ENCODE measurements at places on chromosomes 7 and 10.

DNA sequence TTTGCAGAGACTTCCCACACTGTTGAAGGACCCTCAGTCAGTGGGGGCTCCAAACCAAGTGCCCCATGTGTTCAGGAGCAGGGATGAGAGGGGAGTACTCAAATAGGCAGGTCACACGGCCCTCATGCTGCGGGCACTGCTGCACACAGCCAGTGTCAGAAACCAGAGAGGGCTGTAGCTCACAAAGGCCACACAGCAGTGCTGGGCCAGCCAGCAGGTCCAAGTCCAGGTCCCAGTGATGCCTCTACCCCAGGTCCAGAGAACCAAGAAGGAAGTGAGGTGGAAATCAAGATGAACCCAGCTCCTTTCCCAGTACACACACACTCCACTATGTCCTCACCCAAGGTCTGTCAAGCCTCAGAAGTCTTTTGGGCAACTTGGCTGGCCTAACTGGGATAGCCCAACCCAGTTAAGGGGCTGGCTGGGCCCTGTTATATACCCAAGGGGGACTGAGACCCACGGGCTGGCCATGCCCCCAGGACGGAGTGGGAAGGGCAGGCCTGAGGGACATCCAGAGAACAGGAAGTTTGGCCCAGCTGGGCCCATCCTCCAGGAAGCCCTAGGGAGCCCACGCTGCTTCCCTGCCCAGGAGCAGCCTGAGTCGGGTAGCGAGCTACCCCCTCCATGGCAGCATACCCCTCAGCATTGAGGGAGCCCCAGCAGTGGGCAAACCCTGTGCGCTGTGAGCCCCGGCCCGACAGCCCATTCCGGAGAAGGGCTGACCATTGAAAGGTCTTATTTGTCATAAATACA, 24.3 kb downstream of the GRID1 start:
- no peak for DNase-seq

GRCh38 chr7:2641406-2642393, 9.9 kb downstream of the TTYH3 start:
- peak; percentile 94 for DNase-seq

DNA sequence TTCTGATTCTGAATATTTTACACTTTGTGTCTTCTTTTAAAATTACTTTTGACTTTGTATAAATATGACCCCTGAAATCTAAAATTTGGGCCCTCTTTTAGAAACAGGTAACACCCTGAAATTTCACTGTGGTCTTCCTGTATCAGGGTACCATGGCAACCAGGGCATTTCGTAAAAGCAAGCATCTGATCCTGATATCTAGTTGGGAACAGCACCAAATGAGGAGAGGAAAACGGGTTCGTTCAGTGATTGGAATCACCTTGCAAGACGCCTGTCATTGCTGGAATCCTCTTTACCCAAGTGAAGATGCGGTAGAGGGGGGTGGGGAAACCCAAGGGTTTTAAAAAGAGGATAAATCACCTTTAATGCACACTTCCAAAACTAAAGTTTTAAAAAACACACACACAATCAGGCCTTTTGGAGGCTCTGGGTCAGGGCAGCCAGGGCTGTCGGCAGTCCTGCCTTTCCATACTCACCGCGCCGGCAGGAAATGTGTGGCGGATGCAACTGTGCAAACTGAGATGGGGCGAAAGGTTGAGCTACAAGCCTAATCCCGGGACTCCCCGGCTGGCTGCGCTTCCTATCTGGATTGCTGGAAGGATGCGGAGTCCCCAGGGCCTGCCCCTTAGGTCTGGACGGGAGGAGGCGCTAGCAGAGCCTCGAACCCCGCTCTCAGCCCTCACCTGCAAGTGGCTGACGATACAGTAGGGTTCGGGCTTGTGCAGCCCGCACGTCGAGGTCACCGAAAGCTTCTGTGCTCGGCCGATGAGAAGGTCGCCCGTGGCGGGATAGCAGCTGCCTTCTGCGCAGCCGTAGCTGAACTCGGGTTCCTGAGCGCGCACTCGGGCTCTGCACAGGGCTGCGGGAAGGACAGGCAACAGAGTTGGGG, 1.8 kb downstream of the LAMB1 start:
- DNase-seq, result peak; percentile 66

GRCh38 chr10:76150139-76150875, 718.9 kb downstream of the LRMDA start:
- DNase-seq, result peak; percentile 41

DNA sequence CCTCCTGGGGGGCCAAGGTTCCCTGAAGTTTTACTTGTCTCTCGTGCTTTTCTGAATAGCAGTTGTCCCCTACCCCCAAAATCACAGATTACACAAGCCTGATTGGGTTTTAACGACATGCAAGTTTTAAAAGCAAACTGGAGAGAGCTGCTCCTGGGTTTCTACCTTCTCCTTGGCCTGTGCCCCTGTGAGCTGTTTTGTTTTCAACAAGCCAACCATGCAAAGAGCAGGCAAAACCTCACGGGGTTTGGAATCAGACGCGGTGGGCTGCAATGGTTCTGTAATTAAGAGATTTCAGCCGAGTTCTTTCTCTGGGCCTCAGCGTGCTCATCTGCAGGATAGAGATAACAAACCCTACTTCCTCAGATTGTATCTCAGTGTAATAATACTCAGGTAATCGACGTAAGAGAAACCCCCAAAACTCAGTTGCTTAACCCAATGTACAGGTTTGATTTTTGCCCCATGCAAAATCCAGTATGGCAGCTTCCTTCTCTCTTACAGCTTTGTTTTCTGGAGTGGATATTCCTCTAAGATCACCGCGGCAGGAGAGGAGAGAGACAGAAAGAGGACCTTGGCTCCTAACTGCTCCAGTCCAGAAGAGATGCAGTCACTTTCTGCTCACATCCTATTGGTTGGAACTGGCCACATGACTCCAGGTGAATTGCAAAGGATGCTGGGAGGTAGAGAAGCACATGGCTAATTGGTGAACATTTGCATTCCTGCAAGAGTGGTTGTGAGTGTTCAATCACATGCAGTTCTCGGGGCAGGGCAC, 42.0 kb downstream of the MYL10 start:
- DNase-seq, result no peak

- DNase-seq, result peak; percentile 79
Measured at GRCh38 chr10:21831986-21832820, 171.3 kb downstream of the DNAJC1 start.

DNA sequence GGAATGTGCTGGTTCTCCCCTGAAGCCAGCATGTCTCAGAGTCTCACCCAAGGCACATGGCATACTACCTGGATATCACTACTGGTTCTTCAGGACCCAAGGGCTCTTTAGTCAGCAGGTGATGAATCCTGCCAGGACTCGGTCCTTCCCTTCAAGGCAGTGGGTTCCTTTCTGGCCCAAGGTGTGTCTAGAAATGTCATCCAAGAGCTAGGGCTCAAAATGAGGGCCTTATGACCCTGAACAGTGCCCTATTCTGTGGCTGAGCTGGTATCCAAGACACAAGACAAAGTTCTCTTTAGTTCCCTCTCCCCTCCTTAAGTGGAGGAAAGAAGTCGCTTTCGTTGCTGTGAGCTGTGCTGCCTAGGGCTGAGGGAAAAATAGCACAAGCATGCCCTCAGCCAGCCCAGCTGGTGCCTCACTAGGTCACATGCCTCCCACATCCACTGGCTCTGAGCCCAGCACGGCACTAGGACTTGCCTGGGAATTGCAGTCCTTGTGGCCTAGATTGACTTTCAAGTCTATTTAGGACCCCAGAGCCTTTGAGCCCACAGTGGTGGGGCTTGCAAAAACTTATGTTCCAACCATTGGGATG, 106.0 kb downstream of the BMS1 start:
- DNase-seq, result no peak

- DNase-seq, result no peak
Measured at GRCh38 chr7:25952261-25953057, 199.5 kb upstream of the NFE2L3 start.

DNA sequence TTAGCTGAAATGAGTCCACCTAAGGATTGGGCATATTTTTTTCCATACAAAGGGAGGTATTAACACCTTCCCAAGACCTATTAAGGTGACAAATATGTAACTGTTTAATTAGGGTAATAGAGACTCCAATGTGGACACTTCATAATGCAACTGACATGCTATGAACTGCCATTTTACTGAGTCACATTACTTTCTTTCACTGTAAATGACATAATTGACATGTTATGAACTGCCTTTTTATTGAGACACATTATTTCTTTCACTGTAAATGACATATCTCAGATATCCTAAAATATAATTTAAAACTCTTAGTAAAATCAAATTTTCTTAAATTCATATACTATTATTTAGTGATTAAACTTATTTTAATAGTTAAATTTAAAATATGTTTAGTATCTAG, 528.8 kb upstream of the PCDH15 start:
- no peak for DNase-seq

DNA sequence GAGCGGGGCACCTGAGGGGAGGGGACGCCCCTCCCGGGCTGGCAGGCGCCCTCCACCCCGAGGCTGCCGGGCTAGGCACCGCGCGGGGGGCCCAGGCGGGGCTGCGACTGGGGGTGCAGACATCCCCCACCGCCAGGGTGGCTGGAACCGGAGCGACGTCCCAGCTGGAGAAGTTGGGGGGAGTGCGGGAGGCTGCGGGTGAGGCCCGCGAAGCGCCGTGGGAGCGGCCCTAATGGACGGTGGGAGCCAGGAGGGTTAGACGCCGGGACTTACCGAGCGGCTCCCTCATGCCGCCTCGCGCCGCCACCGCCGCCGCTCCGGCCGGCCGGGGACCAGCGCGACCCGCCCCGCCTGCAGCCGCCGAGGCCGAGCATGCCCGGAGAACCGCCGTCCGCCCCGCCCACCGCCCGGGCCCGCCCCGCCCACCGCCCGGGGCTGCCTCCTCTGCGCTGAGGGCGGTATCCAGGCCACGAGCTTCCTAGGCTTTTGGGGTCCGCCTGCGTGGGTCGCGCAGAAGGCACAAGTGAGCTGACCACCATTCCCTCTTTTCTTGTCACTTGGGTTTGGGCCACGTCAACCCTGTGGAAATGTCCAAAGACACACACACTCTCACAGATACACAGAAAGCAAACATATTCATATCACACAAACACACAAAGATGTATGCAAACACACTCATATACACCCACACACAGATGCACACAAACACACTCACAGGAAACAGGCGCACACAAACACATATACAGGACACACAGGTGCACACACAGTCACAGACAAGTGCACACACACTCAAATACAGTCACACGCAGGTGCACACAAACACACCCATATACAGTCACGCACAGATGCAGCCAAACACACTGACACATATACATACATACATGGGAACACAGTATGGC, at the start of gene JCAD:
Gene JCAD (minus strand): TSS at position 378 of the 899 bp plus-strand sequence. CDS start 11,774 bp downstream, outside the sequence.
- peak; percentile 63 for DNase-seq

- peak; percentile 23 for DNase-seq
Measured at GRCh38 chr7:73520673-73521635, 1.1 kb downstream of the BAZ1B start.

DNA sequence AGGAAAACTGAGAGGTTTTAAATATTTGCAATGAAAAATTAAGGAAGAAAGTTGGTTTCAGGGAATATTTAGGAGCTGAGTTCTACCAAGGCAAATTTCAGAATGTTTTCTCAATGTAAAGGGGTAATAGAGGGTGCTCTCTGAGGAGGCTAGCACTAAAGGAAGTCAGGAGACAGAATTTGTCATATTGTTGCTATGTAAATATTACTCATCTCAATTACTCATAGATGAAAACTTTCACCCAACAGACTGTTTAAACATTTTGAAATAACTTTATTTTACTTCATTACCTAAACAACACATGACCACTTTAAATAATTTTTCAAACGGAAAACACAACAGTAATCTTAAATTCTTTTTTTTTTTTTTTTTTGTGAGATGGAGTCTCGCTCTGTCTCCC, 274.8 kb upstream of the NRG3 start:
- peak; percentile 68 for DNase-seq

DNA sequence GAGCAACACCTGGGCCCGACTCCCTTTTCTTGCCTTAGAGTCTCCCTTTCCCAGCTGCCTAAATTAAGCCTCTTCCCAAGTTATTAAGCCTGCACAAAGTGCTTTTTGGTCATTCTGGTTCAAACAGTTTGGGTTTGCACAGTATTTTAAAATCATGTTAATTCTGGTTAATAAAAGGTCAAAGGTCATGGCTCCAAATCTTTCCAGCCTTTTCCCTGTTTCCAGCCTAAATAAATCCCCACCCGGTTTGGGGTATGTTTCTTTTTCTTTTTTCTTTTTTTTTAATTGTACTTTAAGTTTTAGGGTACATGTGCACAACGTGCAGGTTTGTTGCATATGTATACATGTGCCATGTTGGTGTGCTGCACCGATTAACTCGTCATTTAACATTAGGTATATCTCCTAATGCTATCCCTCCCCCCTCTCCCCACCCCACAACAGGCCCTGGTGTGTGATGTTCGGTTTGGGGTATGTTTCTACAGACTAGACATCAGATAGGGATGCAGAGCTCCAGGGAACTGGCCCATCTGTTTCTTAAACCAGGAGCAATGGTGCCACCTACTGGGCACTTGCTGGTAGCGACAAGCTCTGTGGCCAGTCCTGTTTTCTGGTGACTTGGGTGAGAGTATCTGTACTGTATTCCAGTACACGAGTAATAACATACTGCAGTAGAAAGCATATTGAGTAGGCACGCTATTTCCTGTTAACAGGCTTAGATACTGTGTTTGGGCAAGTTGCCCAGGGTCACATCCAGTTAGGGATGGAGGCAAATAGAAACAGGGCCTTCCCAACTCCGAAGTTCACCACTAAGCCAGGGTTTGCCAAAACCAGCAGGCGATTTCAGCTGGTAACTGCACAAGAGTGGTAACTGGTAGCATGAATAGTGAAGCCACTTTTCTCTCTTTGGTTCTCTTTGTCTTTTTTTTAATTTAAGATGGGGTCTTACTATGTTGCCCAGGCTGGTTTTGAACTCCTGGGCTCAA, 60.6 kb upstream of the TRIM8 start:
- peak; percentile 81 for DNase-seq

DNA sequence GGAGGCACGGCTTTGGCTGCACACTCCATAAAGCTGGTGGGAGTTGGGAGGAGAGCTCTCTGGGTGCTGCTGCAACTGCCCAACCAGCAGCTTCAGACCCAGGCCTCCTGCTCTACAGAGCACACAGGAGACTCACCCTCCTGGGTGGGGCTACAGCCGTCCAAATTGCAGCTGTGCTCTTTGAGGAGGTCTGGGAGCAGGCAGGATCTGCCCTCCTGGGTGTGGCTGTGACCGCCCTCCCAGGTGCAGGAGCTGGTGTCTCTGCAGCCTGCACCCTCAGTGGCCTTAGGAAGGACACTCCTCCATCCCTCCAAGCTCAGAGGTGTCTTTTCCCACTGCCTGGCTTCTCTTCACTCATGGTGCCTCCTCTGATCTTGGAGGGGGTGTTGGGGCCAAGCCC, 20.0 kb upstream of the PRF1 start:
- DNase-seq, result no peak

GRCh38 chr10:93068411-93069244, 5.1 kb upstream of the CYP26A1 start:
- peak; percentile 45 for DNase-seq

GRCh38 chr7:2860627-2861133, 16.6 kb upstream of the GNA12 start:
- no peak for DNase-seq

- DNase-seq, result no peak
Measured at GRCh38 chr10:92124020-92124419, 166.9 kb downstream of the CPEB3 start.

DNA sequence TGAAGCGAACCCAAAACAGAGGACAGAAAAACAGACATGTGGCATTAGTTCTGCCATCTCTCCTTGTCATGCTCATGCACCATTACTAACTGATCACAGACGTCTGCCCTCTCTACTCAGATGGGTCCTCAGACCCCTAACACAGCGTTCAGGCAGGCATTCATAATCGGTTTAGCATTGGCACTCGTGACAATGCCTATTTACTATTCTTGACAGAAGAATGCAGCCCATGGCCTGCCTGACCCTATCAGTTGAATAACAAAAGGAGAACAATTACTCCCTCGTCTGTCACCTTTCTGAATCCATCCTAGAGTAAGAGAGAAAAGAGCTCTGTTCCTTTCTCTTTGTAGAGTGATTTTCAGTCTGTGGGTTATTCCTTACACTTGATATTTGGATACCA, 194.6 kb upstream of the PHYHIPL start:
- no peak for DNase-seq

Measured in fibroblast of skin of right biceps (primary cell).